Skeletal muscle tissue (tissue), 5 donors: ENCODE measurements at places on chromosomes 5 and 9. TPM values are rescaled to one million over a fixed set of nuclear protein-coding genes. Genes with fewer than 3 reads are reported as not detected.

The SPATA31A7 gene
- total RNA-seq: not detected

The GMCL2 gene
- total RNA-seq: not detected

The SLC6A3 gene
- total RNA-seq: not detected

The TMOD1 gene
- total RNA-seq: 45.9 TPM

The DOCK2 gene
- 13.6 TPM for total RNA-seq

The TXNDC8 gene
- not detected for total RNA-seq

The MACIR gene
- total RNA-seq: 10.4 TPM
